ENCODE measurements at places on chromosomes 2 and 18. TPM values are rescaled to one million over a fixed set of nuclear protein-coding genes. Genes with fewer than 3 reads are reported as not detected.

GRCh38 chr18:777021-777420, 35.0 kb downstream of the YES1 start:
- peak; percentile 7 for DNase-seq

- DNase-seq = no peak
These were observed 60.6 kb downstream of the KIF1A start for GRCh38 chr2:240759459-240759858.

DNA sequence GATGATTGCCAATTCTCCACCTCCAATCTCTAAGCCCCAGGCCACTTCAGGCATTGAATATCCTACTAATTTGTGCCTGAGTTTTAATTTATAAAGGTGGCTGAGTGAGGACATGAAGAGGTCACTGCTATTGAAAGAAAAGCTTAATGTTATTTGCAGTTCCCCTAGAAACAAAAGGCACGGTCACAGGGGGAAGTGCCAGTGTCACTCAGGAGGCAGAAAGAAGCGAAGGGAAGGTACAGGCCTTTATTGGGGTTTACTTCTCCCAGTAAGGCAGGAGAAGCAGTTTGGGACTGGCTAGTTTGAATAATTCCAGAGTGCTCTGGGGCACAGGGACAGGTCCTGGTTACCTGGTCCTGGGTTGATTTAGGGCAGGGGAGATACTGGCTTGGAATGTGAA, 1.7 kb upstream of the ABHD1 start:
- DNase-seq = no peak

DNA sequence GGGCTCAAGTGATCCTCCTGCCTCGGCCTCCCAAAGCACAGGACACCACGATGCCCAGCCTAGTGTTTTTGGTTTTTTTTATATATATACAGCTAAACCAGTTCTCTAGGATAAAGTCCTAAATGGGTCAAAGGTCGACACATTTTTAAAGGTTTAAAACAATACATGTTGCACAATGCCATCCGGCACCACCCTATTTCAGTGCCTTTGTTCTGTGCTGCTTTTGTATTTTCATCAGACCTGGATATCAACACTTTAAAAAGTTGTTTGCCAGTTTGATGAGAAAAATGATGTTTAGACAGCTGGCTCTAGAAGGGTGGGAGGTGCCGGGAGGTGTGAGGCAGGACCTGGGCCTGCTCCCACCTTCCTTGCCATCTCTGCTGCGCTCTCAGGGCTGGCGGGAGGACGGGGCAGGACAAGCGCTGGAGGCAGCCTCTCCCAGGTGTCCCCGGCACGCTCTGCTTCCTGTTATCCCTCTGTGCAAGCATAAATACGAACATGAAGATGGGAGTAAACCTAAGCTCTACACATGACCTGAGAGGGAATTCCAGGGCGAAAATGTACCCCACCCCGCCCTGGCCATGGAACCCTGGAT, 103.7 kb downstream of the HS6ST1 start:
- DNase-seq = no peak

- peak; percentile 13 for DNase-seq
These were observed 401.5 kb downstream of the ARHGAP15 start for GRCh38 chr2:143530758-143531157.

GRCh38 chr2:235468978-235469655, 24.7 kb upstream of the AGAP1 start:
- peak; percentile 72 for DNase-seq

GRCh38 chr18:28359176-28359575, 182.2 kb upstream of the CDH2 start:
- no peak for DNase-seq

DNA sequence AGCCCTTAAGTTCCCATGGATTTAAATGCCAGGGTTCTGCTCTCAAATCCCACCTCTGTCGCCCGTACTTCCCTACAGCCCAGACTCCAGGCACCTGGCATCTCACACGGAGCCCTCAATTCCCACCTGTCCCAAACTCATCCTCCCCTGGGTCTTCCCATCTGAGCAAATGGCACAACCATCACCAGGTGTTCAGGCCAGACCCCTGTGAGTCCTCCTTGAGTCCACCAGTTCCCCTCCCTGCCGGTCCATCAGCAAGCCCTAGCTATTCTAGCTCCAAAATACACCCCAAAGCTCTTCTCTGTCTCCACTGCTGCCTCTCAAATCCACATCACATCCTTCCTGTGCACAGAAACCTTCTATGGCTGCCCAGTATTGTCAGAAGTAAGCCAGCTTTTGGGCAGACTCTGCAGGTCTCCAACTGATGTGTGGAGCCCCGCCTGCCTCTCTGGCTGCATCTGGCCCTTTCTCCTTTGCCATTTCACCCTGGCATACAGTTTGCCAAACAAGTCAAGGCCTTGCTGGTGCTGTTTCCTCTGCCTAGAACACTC, 67.7 kb downstream of the DNMT3A start:
- DNase-seq = no peak

DNA sequence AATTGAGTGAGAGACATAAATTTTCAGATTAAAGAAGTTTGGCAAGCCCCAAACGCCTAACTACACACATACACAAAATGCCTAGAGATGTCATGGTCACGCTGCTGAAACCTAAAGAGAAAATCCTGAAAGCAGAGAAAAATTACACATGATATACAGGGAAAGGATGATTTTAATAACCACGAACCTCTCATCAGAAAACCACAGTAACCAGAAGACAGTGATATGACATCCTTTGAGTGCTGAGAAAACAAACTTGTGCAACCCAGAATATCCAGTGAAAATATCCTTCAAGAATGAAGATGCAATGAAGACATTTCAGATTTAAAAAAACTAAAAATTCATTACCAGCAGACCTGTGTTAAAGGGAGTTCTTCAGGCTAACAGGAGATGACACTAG, 122.4 kb upstream of the LMAN1 start:
- DNase-seq = no peak

The DSG2 gene
- total RNA-seq = 2.6 TPM

The GAD1 gene
- total RNA-seq = not detected

The DNMT3A gene
- total RNA-seq = 11.7 TPM

The EGR4 gene
- total RNA-seq = not detected
